Activated CD8-positive, alpha-beta memory T cell treated with anti-CD3 and anti-CD28 coated beads, Interleukin-2, amount 10 ng/mL, durations not matched to agents 7 days and 5 days (primary cell): ENCODE measurements at places on chromosomes 2 and 18.

GRCh38 chr2:212402316-212402715 is 136.3 kb downstream of the ERBB4 start:
- DNase-seq, result no peak

GRCh38 chr18:42141439-42141838 is 186.4 kb downstream of the PIK3C3 start:
- no peak for DNase-seq

DNA sequence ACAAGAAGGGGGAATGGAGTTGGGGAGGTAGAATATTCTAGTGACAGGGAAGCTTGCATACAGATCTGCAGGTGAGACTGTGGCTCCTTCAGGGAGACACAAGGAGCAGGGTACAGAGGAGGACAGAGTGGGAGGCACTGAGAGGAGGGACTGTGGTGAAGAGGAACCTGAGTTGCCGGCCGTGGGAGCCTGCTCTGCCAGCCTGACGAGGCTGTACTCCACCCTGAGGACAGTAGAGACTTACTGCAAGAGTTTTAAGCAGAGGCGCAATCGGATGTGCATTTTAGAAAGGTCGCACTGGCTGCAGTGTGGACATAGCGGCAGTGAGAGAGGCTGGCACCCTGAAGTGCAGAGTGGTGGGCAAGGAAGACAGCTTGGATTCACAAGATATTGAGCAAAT is 185.8 kb downstream of the GFPT1 start:
- no peak for DNase-seq

GRCh38 chr2:130251873-130252620 is 53.8 kb upstream of the TUBA3E start:
- DNase-seq, result no peak

DNA sequence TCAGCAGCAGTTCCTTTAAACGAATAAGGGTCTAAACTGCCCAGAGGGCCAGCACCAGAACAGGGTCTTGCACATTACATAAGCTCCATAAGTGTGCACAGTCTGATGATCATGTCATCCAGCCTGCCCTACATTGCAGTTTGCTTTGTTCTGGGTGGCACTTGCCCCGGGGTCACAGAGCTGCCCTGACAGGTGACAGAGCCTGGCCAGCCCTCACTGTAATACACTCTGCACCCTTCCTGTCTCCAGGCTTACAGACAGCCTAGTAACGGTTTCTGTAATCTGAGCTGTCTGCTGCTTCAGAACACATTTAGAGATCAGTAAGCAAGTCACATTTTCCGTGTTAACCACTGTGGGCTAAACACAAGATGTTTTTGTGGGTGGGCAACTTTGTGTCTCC is 213.3 kb downstream of the FAM210A start:
- DNase-seq, result no peak

DNA sequence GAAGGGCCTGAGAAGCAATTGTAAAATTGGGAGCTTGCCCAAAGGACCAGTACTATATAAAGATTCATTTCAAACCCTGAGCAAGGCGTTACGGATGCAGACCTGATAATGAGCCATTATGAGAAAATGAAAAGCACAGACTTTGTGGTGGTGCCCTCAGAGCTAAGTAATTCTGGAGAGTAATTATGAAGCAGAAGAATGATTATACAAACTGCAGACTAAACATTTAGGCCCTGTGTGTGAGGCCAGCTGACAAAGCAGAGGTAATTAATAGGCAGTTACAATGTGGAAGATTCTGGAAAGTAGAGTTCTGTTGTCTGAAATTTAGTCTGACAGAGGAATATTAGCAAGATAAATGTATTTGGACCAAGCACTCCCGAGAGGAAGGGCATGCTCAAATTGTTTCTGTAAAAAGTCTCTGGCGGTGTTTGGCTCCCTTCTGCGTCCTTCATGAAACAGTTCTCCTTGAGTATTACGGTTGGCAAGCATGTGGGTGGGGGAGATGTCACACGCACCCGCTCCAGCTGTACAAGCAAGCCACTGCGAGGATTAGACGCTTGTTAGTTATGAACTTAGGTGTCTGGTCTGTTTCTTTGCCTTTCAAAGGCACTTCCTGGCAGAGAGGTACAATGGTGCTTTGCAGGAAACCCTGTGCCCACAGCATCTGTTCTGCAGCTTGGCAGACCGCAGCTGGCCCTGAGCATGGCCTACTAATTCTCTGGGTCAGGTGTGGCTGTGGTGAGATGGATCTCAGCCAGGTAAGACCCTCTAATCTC is 45.5 kb downstream of the CDC42EP3 start:
- peak; percentile 80 for DNase-seq

DNA sequence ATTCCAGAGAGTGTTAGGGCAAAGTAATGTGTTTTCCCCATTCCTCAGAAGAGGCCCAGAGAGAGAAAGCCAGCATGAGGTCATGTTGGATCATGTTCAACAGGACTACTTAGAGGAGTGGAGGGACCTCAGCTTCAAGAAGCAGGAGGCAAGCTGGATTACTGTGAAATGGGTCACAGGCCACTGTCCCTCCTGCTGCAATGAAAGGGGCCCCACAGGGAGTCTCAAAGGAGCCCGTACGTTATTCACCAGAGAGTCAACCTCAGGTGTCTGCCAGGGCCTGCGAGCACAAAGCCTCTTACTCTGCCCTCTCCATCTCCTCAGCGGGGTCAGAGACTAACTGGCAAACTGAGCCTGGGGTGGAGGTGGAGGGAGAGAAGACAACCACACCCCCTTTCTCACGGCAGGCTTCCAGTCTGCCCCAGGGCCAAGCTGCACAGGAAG is 27.2 kb upstream of the ACYP2 start:
- no peak for DNase-seq

DNA sequence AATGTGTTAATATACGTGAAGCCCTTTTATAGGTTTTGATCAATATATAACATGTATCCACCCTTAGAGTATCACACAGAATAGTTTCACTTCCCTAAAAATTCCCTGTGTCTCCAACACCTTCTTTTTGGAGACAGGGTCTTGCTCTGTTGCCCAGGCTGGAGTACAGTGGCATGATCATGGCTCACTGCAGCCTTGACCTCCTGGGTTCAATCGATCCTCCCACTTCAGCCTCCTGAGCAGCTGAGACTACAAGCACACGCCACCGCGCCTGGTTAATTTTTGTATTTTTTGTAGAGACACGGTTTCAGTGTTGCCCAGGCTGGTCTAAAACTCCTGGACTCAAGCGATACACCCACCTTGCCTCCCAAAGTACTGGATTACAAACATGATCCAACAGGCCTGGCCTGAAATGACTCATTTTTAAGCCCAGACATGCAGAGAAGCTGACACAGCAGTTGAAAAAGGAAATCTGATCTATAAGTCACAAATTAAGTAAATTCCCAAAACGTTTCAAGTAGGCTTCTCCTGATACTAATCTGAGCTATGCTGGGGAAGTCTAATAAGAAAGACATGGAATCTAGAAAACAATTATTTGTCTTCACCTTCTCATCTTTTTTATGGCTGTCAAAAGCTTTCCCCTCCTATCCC is 2.9 kb downstream of the DUSP11 start:
- no peak for DNase-seq

- DNase-seq, result no peak
Observed at GRCh38 chr2:73295751-73296400, 2.5 kb upstream of the EGR4 start.

DNA sequence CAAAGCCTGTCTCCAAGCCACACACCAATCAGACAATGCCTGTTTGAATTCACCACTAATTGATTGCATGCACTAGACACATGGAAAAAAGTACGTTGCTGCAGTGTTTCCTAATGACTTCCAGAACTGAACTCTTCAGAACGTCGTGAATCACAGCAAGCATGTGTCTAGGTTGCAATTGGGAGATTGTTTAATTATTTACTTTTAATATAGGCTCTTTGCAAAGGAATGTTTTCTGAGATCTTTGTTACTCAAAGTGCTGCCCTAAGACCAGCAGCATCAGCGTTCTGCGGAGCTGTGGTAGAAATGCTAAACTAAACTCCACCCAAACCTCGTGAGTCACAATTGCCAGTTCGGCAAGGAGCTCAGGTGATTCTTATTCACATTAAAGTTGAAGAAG is 52.7 kb upstream of the CCDC68 start:
- DNase-seq, result no peak

DNA sequence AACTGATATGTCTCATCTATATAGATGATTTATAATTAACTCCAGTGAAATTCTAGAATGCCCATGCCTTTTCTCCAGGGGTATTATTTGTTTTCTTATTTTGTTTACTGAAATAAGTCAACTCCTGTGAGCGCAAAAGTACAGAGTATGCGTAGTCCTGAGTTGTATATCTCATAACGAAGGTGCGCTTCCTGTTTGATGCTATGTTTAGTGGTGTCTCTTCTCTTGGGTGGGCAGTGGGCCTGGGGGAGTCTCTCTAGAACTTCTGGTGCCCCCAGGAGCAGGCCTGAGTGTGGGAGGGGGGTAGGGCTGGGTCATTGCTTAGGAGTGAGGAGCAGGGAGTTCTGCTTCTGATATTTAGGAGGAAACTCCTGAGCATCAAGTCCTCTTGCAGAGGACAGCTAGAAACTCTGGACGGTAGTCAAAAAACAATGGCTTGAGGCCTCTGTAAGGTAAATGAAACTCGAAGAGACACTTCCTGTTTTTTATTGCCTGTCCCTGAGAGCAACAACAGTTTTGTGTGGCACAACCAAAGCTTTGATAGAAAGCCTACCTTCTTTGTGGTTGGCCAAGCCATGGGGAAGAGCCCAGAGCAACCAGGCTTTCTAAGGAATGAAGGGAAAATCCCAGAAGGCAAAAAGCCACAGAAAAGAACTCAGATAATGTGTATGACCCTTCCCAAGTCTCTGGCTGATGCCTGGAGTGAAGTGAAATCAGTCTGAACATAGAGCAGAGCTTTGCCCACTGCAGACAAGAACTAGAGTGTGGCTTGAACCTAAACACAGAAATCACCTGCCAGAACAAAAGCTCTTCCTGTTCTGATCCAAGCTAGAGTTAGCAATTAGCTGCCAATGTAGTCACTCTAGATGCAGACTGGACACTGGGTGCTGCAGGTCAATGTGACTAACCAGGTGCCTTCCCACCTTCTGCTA is 8.5 kb upstream of the SP140L start:
- no peak for DNase-seq

GRCh38 chr2:227322530-227323205 is 2.4 kb upstream of the MFF start:
- no peak for DNase-seq

- DNase-seq, result no peak
Observed at GRCh38 chr18:27750014-27750413, 426.9 kb downstream of the CDH2 start.

- no peak for DNase-seq
Observed at GRCh38 chr18:63440219-63440618, 17.9 kb upstream of the VPS4B start.

DNA sequence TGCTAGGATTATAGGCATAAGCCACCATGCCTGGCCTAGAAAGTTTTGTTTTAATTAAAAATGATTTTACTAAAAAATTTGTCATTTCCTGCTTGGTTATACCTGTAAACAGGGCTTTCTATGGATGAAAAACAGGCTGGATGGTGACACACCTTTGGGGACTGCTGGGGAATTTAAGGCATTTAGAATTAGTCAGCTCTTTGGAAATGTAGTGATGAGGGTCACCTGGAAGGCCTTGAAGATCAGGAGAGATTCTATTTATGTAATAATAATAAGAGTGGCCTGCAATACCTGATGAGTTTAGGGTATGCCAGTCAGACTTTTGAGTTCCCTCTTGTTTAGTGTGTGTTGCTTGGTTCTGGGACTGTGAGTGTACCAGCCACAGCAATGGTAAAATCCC is 51.1 kb downstream of the RALBP1 start:
- DNase-seq, result no peak

GRCh38 chr2:121527009-121527682 is 3.5 kb upstream of the RNU4ATAC start:
- no peak for DNase-seq

- DNase-seq, result peak; percentile 31
Observed at GRCh38 chr2:240642806-240643092, 17.5 kb downstream of the GPR35 start.

GRCh38 chr2:128310094-128310716 is 8.5 kb downstream of the HS6ST1 start:
- peak; percentile 25 for DNase-seq

DNA sequence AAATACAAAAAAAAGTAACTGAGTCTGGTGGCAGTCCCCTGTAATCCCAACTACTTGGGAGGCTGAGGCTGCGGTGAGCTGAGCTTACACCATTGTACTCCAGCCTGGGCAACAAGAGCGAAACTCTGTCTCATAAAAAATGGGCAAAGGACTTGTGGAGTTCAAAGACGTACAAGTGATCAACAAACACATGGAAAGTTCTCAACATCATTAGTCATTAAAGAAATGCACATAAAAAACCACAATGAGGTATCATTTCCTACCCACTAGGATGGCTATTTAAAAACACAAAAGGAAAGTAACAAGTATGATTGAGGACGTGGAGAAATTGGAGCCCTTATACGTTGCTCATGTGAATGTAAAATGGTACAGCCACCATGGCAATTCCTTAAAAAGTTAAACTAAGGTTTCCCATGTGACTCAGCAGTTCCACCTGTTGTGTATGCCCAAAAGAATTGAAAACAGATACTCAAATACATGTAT is 52.3 kb downstream of the RAB10 start:
- peak; percentile 47 for DNase-seq

GRCh38 chr2:191607096-191607495 is 70.8 kb upstream of the NABP1 start:
- DNase-seq, result no peak

GRCh38 chr2:10971888-10972260 is 60.1 kb downstream of the KCNF1 start:
- DNase-seq, result no peak

- no peak for DNase-seq
Observed at GRCh38 chr2:200453853-200454534, 55.9 kb downstream of the KCTD18 start.

GRCh38 chr2:212194396-212194795 is 344.2 kb downstream of the ERBB4 start:
- no peak for DNase-seq

- DNase-seq, result no peak
Observed at GRCh38 chr18:79947881-79948610, 3.4 kb downstream of the SLC66A2 start.

DNA sequence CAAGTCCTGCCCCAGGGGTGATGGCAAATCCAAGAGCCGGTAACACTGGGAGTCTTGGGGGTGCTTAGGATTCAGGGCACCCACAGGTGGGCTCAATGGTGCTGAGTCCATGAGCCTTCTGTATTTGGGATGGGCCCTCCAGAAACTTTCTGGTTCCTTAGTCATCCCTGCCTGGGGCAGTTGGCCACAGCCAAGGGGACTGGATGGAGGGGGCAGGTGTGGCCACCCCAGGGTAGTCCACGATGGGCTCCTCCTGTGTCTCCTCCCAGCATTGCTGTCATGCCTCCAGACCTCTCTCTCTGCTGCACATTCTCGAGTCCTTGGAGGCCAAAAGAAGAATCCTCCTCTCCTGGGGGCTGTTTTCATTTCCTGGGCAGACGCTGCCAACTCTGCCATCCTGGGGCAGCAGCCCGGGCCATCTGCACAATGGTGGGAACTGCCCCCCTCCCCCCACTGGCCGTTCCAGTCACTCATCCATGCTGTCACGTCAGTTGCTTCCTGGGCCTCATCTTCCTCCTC is 158.0 kb upstream of the TWIST2 start:
- DNase-seq, result no peak

- DNase-seq, result no peak
Observed at GRCh38 chr2:101883860-101884259, 107.9 kb upstream of the IL1R2 start.

GRCh38 chr2:16785149-16785548 is 119.5 kb upstream of the CYRIA start:
- DNase-seq, result no peak
